Esophagus mucosa (tissue), 1 donor: ENCODE measurements at places on chromosomes 13 and 19. TPM values are rescaled to one million over a fixed set of nuclear protein-coding genes. Genes with fewer than 3 reads are reported as not detected.

Gene CGB2
- not detected for total RNA-seq

Gene KIR3DL1
- not detected for total RNA-seq

Gene SIGLEC12
- total RNA-seq: not detected

Gene MEIS3
- total RNA-seq: 0.64 TPM

Gene CD209
- 0.32 TPM for total RNA-seq

Gene SIGLECL1
- not detected for total RNA-seq

Gene GJB2
- total RNA-seq: 1,565 TPM

Gene FGF22
- total RNA-seq: 0.12 TPM

Gene IFNL1
- total RNA-seq: not detected

GRCh38 chr19:58562122-58563033 is 4.0 kb upstream of the UBE2M start:
- ATAC-seq: peak; percentile 16

- ATAC-seq: no peak
Observed at GRCh38 chr13:77002590-77003190, 10.8 kb downstream of the CLN5 start.

DNA sequence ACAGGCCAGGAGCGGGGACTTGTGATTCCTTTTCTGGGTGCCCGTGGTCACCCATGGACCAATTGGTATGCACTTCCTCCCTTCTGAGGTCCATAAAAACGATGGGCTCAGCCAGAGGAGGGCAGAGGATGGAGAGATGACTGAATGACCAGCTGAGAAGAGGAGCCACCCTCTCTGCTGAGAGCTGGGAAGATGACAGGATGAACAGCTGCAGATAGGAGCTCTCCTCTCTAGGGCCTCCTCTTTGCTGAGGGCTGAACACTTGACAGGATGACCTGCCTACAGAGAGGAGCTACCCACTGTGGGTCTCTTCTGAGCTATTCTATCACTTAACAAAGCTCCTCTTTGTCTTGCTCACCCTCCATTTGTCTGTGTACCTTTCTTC is 4.1 kb downstream of the IGFL4 start:
- no peak for ATAC-seq

DNA sequence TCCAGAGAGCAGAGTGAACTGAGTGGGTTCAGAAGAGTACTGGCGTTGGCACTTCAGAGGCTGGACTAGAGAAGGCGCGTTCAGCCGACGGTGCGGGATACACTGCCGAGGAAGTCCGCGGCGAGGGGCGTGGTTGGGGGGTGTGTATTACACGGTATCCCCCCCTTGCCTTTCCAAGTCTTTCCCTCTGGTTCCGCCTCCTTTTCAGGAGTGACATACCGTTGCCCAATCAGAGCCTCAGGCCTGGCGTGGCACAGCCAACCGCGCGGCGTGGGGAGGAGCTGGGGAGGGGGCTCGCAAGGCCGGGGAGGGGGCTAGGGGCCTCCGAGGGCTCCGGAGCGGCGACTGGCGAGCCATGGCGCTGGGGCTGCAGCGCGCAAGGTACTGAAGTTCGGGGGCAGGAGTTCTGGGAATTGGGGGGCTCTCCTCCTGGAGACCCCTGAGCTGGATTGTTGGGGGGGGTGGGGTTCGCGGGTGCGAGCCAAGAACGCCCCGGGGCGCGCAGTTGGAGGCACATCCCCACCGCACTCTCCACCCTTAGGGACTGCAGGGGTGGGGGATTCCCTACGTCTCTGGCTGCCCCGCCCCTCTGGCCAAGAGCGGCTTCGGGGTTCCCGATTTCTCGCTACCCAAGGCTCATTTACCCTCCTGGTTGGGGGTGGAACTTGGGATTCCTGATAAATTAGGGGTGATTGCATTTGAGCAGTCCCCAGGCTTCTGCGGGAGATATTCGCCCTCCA is at the start of gene HIF3A:
HIF3A (plus strand) TSS at position 321 of the 740 bp plus-strand sequence; CDS start at position 356, 35 bp downstream.
- ATAC-seq: no peak

DNA sequence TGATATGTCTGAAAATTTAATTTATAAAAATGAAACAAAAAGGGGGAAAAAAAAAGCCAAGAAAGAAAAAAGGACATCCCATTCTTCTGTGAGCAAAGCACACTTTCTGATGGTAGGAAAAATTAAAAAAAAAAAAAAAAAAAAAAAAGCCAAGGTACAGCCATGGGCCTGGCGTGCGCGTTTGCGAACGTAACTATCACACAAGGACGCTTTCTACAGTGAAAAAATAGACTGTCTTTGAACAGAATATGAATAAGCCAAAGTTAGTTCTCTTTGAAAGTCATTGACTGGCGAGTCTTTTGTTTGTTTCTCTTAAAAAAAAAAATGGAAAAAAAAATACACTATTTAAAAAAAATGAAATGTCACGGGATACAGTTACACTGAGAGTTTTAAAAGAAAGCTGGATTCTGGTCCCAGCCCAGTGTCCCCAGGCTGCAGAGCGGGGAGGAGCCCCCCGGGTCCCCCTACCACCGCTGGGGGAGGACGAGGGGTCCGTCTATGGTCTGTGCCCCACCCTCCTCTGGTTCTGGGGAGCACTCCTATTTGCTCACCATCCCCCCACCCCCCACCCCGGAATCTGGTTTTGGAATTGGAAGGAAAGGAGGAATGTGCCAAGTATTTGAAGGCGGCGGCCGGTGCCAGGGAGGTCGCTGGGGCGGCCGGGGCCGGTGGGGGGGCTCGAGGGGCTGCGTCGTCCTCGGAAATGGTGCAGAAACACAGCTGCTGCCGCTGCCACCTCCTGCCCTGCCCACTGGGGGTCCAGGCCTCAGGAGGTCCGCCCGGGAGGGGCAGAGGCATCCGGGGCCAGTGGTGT is 134.5 kb downstream of the PTPRS start:
- ATAC-seq: no peak

DNA sequence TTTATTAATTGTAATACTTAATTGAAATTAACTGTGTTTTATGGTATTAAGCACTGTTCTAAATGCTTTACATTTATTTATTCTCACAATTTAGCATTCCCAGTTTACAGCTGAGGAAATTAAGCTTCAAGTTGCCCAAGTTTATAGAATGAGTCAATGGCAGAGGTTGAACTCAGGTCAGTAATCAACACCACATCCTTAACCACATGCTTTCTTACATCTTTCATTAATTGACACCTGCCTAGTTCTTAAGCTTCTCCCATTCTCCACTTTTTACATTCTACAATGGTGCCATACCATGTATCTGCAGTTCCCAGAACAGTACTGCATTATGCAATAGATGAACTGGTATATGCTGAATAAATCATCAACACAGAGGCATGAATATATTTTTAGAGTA is 11.7 kb upstream of the RBM26 start:
- no peak for ATAC-seq

- peak; percentile 3 for ATAC-seq
Observed at GRCh38 chr19:45508417-45508860, 1.2 kb downstream of the VASP start.

- ATAC-seq: peak; percentile 27
Observed at GRCh38 chr19:16405091-16405490, 66.7 kb downstream of the EPS15L1 start.

GRCh38 chr19:14446336-14447036 is 13.4 kb downstream of the PKN1 start:
- no peak for ATAC-seq

GRCh38 chr13:72397265-72397664 is 330.2 kb downstream of the MZT1 start:
- no peak for ATAC-seq

- no peak for ATAC-seq
Observed at GRCh38 chr13:74191410-74191809, 57.2 kb upstream of the KLF12 start.

- no peak for ATAC-seq
Observed at GRCh38 chr13:99721606-99722337, 220.5 kb downstream of the TM9SF2 start.

DNA sequence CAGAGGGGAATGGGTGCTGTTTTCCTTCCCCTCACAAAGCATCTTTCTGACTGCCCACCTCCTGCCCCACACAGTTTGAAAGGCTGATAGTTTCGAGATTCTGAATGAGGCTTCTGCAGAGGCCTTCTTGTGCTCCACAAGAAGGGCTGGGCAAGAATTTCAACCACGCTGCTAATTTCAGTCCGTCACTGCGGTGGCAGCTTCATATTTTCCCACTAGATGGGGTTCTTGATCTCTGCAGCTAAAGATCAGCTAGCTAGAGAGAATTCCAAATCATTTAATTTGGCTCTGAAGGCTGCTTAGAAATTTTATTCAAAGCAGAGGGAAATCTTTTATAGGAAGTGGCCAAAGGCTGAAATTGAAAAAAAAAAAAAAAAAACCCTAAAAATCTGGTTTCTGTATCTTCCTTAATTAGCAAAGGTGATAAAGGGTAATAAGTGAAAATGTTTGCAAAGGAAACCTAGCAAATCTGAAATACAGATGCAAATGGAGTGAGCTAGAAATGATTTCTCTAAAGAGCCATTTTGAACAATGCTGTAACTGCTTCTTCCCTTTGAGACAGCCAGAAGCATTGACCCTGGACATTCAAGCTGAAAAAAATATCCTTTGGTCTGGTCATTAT is 38.0 kb upstream of the C13orf42 start:
- no peak for ATAC-seq

DNA sequence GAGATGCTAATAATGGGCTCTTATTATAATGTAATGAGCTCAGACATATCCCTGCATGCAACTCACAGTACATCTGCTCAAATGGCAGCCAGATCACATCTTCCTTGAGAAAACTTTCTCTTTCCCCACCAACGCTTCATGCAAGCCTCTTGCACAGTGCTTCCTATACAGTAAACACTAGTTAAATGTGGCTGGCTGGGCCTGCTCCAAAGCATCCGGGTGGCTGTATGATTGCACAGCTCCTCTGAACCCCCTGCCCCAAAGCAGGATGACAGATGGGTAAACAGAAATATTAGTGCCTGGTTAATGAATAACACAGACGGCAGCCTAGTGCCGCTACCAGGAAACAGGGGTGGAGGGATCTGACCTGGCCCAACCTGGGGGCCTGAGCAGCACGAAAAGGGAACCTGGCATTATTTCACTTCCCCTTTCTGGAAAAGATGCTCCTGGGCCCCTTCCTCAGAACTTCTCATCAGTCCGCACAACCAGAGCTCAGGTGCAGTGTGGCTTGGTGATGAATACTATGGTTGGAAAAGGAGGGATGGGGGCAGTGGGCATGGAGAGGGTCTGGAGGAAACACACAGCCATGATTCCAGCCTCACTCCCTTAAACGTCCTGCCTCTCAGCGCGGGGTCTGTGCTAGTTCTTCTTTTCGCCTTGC is 10.8 kb downstream of the FFAR2 start:
- no peak for ATAC-seq

- no peak for ATAC-seq
Observed at GRCh38 chr19:5950741-5951140, 27.2 kb downstream of the RANBP3 start.

GRCh38 chr13:89496478-89496877 is 1825.3 kb downstream of the SLITRK5 start:
- no peak for ATAC-seq

- no peak for ATAC-seq
Observed at GRCh38 chr19:55319785-55320184, 5.4 kb downstream of the TMEM150B start.

DNA sequence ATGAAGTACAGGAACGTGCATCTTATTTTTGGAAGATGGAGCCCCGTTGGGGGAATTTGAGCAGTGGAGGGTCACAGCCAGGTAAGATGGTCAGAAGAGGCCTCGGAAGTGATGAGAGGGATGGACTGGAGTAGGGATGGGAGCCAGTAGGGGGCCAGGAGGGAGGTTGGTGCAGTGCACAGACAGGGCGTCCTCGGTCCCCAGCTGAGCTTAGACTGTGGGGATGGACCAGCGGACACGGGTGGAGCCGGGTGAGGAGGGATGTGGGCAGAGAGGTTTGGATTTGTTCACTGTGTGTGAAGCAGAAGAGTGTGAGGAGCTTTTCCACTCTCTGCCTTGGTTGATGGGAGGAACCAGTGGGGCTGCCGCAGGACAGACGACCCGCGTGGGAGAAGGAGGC is 10.6 kb downstream of the RPS9 start:
- ATAC-seq: peak; percentile 4

- no peak for ATAC-seq
Observed at GRCh38 chr19:30830875-30831274, 458.7 kb downstream of the ZNF536 start.

DNA sequence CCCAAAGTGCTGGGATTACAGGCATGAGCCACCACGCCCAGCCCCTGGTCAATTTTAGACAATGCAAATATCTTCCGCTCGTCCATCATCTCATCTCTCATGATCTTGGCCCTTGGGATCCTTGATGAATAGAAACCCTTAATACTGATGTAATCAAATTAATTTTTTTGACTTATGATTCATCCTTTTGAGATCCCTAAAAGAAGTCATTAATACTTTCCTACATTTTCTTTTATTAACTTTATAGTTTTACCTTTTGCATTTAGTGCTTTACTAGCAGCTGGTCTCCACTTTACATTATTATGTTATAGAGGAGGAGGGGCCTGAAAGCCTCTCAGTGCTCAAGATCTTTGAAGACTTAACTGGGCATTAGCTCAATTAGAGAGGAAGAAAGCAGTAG is 7.7 kb upstream of the KASH5 start:
- ATAC-seq: no peak

DNA sequence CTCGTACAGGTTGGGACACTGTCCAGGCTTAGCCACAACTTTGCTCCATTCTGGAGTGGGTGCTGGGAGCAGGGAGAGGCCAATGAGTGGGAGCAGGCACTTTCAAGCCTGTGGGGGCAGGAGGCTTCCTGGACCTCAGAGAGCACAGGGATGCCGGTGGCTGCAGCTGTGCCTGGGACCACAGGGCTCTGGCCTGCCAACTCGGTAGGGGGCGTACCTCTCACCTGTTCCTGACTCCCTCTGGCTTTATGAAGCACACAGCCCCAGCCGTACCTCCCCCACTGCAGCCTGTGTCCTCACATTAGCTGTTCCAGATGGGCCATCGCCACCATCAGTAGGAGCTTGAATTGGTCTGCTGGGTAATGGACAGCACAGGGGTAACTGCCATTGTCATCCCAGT is 278.7 kb upstream of the KLHL1 start:
- no peak for ATAC-seq

GRCh38 chr13:24740014-24740890 is 23.7 kb upstream of the RNF17 start:
- ATAC-seq: no peak

DNA sequence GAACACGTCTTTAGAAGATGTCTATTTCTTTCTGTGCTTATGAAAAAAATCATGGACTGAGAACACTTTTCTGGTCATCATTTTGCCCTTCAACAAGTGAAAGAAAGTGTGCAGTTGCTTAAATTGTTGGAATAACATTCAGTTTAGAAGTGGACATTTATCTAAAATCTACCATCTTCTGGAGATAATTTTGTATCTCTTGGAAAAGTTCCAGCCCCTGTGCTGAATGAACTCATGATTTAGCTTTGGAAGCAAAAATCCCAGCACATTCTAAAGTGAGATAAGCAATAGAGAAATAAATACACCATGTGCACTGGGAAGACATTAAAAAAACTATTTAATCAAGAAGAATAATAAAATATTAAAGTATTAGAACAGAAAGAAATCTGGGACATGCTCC is 1420.8 kb upstream of the SLC10A2 start:
- ATAC-seq: no peak
